ENCODE measurements at places on chromosomes 4 and X.

DNA sequence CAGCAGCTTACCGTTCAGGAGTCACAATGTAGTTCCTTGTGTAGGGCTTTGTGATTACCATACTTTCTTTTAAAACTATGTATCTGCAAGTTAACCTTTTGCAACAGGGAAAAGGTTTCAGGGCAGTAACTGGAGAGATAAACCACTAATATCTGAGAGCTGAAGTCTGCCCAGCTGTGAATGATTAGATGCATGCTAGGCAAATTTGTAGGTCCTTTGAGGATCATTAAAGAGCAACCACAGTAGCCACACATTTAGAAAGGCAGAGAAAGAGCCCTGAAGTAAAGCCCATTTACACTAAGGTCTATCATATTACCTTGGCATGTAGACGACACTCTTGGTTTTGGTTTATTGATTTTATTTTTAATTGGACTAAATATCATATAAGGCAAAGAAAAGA is 60.0 kb downstream of the ATP8A1 start:
- no peak for DNase-seq

DNA sequence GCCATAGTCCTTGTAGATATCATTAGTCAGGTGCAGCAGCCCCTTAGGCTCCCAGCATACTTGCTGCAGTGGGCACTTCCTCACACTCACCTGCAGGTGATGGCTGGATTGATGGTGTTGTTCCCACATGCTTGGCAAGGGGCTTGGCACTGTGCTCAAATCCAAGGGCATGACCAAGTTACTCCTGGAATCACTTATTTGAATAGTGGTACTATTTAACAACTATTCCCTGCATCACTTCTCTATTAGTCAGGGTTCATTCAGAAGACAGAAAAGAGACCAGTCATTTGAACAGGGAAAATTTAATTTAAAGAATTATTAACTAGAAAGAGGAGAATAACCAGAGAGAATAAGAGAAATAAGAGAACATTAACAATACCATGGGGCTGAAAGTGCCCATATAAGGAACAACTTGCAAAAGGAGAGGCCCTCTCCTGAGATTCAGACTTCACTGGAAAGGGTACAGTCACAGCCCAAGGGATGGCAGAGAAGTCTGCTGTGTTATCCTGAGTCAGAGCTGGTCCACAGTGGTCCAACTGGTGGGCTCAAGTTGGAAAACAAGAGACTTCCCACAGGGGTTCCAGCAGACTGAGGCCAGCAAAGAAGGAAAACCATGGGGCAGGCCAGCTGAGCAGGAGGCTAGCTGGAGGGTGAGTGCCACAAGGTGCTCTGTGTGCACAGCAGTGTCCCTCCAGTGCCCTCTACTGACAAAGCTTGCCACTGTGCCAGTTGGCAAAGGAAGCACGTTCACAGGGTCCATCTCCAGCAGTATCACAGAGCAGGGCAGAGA is 9.8 kb downstream of the SPP1 start:
- DNase-seq: peak; percentile 64

DNA sequence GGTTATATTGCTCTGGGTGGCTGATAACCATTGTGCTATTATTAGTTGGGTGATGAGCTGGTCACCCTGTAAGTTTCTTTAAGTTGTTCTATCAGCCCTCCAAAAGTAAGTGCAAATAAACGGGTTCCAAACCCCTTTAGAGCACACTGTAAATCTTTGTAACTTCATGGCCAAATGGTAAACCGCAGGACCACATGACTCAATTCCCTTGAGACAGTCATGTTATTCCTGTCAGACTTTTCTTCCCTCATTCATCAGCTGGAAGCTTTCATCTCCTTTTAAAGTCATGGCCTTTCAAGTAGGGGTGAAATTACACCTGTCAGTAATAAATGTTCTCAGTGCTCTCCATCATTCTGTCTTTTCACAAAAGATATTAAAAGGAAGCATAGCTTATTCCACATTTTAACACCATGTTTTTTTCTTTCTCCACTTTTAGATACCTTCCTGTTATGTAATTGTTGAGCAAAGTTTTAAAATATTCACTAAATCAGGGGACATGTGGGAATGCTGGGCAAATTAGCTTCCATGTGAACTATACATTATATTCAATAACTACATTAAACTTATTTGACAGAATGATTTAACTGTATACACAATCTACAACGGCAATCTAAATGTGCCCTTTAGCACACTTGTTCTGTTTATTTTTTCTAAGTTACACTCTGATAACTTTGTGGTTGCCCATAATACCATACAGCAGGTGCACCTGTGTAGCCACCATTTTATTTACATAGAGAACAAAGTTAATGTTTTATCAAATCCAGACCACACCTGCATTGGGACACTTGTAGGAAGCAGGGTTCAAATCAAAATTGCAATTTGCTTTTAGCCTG is 275.5 kb downstream of the CFAP299 start:
- DNase-seq: peak; percentile 9

- no peak for DNase-seq
Measured at GRCh38 chr4:3816983-3817960, 51.1 kb downstream of the ADRA2C start.

DNA sequence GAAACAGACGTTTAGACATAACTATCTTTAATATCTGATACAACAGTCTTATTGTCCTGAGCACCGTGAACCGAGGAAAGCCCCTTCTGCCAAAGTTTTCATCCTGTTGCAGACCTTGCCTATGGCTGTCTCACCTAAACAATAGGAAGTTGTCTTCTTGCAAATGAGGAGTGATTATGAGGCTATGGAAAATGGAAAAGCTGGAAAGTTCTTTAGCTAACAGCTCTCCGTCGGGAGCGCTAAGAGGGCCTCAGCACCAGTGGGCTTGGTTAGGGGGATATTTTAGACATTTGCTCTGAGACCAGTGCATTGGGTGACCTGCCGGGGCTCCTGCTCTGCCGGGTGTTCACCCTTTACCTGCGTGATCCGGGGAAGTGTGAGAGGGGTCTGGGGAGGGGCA is 28.4 kb downstream of the TMEM131L start:
- no peak for DNase-seq

DNA sequence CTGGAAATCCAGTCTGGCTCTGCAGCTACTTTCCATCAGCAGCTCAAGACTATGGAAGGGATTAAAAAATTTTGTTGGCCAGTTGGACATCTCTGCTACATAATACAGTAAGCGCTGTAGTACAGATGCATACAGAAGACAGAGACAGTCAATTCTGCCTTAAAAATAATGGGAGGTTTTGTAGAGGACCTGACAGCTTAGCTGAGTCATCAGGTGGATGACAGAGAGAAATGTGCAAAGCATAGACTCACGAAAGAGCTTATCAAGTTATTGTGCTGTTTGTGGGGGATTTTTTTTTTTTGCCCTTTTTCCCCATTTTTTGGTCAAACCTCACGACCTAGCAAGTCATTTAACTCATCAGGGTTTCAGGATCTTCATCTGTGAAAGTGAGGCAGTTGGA is 149.0 kb upstream of the SCML1 start:
- DNase-seq: no peak

DNA sequence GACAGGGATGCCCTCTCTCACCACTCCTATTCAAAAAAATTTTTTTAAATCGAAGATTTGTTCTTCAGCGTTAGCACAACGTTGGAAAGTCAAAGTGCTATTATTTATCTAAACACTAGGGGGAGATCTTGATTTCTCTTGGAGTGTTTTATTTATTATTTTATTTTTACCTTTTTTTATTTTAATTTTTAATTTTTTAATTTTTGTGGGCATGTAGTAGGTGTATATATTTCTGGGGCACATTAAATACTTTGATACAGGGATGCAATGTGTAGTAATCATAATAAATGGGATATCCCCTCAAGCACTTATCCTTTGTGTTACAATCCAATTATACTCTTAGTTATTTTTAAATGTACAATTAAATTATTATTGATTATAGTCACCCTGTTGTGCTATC is 37.4 kb upstream of the SLC10A4 start:
- DNase-seq: peak; percentile 12

- DNase-seq: no peak
Measured at GRCh38 chr4:38728631-38729141, 54.1 kb downstream of the TLR10 start.

GRCh38 chrX:68365341-68365740 is 68.0 kb downstream of the OPHN1 start:
- DNase-seq: no peak

DNA sequence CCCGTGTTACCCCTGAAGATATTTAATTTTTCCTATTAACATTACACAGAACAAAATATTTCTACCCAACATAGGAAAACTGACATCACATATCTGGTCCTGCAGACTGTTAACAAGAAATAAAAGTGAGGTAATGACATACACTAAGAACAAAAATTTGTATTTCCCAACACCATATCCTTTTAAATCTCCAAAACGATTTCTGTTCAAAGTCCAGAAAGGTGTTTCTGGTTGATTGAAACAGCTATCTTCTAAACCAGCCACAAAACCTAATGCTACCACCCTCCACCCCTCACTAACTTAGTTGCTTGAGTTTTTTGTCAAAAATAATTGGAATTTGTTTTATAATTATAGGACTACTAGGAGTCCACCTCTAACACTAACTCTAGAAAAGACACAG is 7.1 kb downstream of the ANKRD50 start:
- no peak for DNase-seq

Measured in GM03348 (cell line).